ENCODE measurements at places on chromosomes 6 and 20.

DNA sequence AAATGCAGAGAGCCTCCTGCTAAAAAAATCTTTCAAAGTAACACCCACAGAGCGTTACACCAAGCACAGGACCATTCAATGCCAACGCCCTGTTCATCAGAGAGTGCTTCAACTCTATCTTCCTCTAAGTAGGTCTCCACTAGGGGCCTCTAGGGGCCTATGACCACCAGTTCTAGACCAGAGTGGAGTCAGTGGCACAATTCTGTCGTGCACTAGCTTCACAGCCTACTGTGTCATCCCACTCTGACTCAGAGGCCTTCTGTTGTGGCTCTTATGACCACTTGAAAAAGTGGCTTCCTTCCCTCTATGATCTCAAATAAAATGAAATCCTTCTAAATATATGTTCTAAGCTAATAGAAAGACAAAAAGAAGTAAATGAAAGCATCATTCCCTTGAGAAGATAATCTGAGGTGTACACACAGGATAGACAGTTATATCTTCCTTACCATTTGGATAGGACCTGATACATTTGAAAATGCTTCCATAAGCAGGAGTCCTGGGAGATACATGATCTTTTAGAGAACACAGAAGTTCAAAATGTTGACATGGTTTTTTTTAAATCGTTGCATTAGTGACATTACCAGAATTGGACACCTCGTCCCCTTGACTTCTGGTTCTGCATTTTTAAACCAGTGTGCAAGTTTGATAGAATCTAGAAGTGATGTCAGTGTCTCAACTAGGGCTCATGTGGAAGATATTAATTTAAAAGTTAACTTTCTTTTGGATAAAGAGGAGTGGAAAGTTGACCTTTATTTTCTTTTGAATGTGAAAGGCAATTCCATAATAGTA, 151.9 kb downstream of the SH3BGRL2 start:
- DNase-seq: no peak

GRCh38 chr6:89359561-89359960, 7.0 kb upstream of the UBE2J1 start:
- no peak for DNase-seq

DNA sequence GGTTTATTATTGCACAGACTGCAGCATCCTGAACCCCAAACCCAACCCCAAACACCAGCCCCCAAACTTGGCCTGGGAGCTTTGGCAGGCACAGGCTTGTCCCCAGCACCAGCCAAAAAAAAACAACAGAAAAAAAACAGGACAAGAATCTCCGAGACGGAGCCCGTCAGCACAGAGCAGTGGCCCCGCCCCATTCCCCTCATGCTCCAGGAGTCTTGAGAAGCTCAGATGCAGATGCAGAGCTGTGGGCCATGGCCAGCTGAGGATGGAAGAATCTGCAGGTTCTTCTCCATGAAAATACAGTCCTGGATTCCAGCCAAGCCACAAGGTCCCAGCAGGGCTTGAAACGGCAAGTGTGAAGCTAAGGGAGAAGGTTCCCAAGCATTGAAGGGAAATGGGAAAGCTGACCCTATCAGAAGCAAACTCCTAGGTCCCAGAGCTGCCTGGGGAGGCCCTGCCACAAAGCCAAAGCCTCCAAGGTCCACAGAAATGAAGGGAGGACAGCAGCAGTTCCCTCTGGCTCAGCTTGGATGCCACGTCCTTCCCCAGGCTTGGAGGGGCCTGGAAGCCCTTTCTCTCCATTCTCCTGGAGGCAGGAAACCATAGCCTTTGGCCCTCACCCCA, 75.2 kb downstream of the JPH2 start:
- no peak for DNase-seq

- DNase-seq: no peak
These were observed 845 bp upstream of the ANKRD60 start for GRCh38 chr20:58229198-58229798.

DNA sequence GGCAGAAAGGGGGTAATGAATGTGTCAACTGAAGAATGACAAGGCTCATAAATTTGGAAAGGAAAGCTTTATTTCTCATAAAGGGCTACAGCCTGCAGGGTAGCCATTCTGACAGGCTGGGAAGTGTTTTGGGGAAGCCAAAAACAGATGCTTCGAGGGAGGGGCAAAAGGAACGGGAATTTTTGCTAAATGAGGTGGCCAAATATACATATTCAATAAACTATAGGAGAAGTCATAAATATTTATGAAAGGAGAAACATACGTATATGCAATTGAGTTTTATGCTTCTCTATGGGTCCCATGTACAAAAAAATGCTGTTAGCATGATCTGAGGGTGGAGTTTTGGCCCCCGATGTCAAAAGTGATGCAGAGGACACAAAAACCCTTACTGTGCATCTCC, 180.7 kb downstream of the FNDC1 start:
- no peak for DNase-seq

- DNase-seq: no peak
These were observed 395.4 kb downstream of the ARHGAP18 start for GRCh38 chr6:129314575-129314974.

DNA sequence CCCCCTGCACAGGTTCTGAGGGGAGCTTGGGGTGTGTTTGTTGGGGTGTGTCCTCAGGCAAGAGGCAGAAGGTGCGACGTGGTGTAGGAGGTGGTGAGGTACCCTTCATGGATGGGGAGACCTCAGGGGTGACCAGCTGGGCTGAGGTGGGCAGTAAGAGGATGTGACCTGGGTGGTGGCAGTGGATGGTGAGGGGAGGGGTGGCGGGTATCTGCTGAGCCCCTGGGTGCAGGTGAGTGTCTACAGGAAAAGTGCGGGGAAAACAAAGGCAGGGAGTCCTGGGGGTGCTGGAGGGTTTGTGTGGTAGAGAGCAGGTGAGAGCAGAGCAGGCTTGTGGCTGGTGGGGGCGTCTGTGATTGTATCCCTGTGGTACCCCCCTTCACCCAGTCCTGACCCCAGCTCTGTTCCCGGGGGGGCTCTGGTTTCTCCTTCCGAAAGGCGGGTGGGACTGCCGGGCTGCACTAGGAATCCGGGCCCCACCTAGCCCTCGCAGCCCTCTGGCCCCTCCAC, 631 bp downstream of the RAET1L start:
- DNase-seq: no peak

DNA sequence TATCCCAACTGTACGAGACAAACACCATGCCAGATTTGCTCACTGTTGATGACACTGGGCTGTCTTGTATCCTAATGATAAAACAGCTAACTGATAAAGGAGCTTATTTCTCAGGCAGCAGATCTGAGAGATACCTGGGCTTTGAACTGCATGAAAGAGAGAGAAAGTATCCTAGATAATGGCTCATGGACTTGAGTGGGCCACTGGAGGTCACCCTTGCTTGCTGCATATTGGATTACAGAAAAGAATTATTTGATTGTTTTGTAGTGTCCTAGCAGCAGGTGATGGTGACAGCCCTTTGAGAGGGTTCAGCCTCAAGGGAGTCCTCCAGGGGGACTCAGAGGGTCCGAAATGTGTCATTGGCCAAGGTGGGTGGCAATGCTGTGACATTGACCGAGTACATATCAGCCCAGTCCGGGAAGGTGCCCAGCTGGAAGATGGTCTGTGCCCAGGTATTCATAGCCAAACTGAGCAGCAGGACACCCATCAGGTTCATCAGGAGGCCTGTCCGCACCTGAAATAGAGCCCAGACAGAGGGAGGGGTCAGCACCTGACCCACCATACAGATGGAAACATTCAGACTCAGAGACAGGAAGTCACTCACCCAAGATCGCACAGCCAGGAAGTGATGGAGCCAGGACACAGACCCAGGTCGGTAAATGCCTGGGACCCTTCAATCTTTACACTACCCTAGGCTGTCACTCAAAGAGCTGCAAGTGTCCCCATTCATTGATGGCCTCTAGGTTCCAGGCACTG, 9.4 kb upstream of the OCSTAMP start:
- no peak for DNase-seq

Data from tibial artery (tissue), 4 donors.